ENCODE measurements at places on chromosomes 5 and 9.

DNA sequence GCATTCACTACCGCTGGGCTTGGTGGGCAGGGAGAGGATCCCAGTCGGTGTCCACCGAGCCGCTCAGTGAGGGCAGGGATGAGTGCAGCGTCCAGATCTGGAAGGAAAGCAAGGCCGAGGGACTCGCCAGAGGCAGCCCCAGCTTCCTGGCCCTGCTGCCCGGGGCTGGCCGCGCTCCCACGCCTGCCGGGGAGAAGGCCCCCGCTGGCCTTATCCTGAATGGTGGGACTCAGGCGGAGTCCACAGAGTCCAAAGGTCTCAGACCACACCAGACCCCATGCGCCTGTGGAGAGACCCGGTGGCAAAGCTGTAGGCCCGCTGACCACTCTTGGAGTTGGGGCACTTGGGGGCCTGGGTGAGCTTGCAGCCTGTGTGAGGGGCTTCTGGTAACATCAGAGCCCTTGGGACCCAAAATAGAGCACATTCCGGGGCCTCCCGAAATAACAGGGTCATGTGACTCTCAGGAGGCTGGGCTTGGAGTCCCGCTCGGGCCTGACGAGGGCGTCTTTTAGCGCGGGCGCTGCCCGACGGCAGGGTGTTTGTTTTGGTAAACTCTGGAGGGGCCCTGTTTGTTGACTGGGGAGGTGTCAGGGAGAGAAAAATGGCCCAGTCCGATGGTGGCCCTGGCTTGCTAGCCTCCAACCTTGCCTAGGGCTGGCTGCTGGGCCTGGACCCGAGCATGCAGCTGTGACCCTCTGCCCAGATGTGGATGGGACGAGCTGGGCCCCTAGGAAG lies 2.8 kb downstream of the RXRA start:
- no peak for DNase-seq

DNA sequence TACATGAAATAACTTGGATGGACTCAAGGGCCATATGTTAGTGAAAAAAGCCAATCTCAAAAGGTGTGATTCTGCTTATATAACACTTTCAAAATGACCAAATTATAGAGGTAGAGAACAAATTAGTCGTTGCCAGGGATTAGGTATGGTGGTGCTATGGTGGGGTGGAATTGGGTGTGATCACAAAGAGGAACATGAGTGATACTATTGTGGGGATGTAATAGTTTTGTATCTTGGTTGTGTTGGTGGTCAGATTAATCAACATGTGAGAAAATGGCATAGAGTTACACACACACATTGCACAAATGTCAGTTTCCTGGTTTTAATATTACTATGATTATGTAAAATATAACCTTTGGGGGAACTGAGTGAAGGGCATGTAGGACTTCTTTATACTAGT lies 31.9 kb downstream of the CAMK4 start:
- DNase-seq: no peak

DNA sequence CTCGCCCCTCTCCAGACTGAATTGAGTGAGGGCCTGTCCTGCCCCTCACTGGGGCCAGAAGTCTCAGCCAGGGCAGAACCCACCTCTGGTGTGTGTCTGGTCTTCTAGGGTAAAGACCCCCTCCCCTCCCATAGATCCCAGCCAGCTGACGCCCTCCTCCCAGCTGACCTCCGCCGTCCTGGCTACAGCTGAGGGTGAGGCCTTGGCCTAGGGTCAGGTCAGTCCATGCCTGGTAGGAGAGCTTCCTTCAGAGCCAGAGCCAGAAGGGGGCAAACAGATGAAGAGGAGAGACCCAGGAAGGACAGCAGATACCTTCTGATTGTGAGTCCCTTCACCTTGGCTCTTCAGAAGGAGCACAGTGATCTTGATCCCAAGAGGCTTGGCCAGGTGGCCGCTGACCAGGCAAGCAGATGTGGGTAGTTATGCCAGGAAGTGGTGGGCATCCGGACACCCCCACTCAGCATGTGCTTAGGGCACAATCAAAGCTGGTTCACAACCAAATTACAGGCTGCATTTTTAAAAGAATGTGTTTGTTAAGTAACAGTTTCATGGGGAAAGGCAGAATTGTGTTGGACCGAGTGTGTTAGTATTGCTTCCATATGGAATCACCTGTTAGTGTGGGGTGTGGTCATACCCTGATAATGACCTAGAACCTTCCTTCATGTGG lies 29.9 kb downstream of the JADE2 start:
- DNase-seq: no peak

- DNase-seq: no peak
Observed at GRCh38 chr5:152151113-152151512, 226.5 kb upstream of the GLRA1 start.

DNA sequence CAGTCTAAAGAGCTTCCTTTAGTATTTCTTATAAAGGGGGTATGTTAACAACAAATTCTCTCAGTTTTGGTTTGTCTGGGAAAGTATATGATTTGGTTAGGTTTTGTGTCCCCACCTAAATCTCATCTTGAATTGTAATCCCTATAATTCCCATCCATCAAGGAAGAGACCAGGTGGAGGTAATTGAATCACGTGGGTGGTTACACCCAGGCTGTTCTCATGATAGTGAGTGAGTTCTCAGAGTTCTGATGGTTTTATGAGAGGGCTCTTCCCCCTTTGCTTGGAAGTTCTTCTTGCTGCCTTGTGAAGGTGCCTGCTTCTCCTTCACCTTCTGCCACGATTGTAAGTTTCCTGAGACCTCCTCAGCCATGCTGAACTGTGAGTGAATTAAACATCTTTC lies 109.1 kb downstream of the MACIR start:
- no peak for DNase-seq

DNA sequence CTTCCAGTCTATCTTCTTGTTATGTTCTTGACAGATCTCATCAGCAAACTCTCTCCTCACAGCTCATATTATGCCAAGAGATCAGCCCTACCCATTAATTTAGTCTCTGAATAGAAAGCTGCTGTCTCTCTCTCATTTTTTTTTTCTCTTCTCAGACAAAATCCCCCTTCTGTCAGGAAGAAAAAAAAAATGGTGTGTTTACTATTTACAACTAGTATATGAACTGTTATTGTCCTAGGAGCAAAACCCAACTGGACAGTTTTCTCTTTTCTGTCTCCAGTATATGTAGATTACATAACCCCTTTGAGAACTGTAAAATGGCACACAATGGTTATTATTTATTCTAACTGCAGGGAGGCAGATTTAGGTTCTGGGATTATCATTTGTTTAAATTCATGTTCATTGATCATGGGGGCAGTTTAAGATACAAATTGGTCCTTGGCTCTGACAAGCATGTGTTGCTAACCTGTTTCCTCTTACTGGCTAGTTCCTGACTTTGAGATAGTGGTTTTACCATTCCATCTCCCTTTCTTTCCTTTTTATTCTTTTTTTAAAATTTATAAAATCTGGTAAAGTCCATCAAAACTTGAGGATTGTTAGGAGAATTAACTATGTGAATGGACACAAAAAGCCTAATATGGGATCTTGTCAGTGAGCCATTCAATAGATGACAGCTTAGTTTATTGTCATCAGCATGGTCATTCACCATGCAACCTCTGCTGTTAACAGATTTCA lies 210.0 kb upstream of the PAPPA start:
- DNase-seq: no peak

- DNase-seq: no peak
Observed at GRCh38 chr5:139655727-139656271, 7.7 kb downstream of the CXXC5 start.

- DNase-seq: no peak
Observed at GRCh38 chr9:3946840-3947587, 352.9 kb downstream of the GLIS3 start.

DNA sequence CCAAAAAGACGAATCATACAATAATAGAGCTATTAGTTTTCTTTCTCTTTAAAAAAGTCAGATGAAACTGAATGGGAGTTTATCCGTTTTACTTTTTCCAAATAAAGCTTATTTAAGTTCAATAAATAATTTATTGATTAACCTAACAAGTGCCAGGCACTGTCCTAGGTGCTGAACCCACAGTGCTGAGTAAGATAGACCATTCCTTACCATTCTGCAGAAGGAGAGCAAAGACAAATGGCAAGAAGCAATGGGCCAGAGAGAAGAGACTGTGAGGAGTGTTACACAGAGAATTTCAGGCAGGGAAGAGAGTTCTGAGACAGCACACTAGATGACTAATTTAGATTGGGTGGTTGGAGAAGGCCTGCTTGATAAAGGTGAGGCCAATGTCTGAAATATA lies 127.2 kb downstream of the AUH start:
- no peak for DNase-seq

GRCh38 chr5:125928663-125929062 lies 494.5 kb upstream of the GRAMD2B start:
- DNase-seq: no peak

- no peak for DNase-seq
Observed at GRCh38 chr9:16294133-16294770, 576.2 kb downstream of the BNC2 start.

GRCh38 chr5:3836528-3836927 lies 240.9 kb downstream of the IRX1 start:
- no peak for DNase-seq

- DNase-seq: peak; percentile 80
Observed at GRCh38 chr9:100011062-100011681, 87.6 kb downstream of the ERP44 start.

DNA sequence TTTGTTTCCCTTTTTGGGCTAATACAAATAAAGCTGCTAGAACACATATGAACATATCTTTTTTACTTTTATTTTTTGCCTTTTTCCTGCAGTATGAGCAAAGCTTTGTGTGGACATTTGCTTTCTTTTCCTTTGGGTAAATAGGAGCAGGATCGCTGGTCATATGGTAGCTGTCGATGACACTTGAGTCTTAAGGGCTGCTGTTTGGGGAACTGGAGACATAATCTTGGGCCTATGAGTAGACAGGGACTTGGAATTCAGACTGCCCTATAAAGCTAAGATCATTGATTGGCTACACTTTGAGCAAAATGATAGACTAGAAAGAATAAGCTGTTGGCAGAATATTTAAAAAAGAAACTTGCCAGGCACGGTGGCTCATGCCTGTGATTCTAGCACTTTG lies 60.9 kb upstream of the ABL1 start:
- no peak for DNase-seq

DNA sequence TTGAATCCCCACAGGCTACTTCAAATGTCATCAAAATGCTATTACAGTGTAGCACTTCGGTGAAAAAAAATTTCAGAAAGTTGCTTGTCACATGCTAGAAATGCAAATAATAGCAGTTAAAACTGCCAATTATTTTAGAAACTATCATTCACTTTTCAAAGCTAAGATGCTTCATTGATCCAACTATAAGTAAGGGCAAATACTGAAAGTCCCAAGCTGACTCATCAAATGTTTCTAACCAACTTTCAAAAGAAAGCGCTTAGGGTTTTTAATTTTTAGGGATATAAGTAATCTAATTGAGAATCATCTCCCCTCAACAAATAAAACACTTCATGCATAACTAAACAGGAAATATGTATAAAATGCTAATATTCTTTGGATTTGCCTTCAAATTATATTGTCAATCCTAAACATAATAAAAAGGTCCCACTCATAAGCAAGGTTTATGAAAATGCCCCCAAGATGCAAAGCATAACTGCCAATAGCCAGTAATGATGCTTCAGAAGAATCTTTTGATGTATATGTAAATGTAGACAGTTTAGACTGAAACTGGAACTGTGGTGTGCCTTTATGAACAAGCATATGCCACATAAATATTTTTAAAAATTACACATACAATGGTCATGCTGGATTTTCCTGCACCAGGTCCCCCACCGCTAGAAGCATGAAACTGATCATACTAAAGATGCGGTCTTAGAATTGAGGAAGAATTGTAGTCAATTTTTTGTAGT lies 12.2 kb downstream of the ACTL7A start:
- no peak for DNase-seq

DNA sequence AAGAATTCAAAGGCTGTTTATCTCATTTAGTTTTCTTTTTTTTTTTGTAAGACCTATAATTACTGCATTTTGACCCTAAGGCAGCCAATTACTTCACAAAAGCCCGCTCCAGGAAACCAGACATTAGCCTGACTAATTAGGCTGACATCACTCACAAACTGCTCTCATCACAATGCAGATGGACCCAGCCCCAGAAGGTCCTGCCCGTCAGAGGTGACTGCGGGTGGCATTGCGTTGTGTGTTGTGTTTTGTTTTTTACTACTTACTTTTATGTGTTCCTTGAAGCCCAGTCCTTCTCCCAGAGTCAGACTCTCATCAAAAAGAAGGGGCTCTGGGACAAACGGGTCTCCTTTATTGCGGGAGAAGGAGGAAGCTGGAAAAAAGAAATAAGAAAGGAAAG lies 172.2 kb downstream of the HSD17B3 start:
- DNase-seq: no peak

GRCh38 chr5:176352116-176352878 lies 9.3 kb downstream of the KIAA1191 start:
- DNase-seq: no peak

GRCh38 chr9:21833090-21833801 lies 30.8 kb downstream of the MTAP start:
- no peak for DNase-seq

DNA sequence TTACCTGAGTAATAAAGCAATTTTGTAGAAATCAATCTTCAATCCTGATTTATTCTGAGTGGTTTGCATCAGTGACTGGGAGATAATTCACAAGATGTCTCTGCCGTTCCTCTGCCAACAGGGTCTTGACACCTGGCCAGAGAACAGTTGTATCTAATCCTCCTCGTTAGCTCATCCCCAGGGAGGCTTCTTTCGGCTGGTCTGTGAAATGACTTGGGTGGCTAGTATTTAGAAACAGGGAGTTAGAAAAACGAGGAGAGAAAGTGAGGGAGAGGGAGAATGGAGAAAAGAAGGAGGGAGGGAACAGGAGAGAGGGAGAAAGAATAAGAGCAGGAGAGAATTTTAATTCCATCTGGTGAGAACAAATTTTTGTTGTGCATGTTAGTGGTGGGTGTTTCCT lies 600.2 kb upstream of the TLE4 start:
- no peak for DNase-seq

DNA sequence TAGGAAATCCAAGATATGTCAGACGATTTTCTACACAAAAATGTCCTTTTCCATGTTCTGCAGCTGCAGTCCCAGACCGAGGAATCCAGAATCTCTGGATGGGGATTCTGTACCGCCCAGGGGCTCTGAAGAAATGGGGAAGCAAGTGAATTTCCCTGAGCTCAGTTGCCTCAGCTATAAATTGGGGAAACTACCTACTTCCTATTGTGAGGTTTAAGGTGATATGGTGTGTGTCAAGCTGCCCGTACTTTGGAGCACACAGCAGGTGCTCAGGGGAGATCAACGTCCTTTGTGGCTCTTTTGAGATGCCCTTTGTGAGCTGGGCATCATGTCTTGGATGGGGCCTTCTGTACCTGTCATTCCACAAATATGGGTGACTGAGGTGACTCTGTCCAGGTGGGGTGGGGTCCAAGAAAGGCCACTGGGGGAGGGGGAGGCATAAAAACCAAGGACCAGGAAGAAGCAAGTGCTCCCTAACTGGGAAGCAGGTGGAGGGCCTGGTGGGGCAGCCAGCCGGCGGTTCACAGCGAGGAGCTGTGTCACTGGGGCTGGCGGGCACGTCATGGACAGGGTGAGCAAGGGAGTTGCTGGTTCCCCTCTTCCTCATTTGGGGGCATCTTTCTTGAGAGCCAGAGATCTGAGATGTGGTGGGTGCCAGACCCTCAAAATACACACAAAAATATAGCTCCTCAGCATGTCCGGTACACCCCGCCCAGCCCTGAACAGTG lies 116.0 kb downstream of the CRB2 start:
- DNase-seq: no peak

- DNase-seq: no peak
Observed at GRCh38 chr5:139910036-139910435, 114.4 kb downstream of the PSD2 start.

All from AML-193 (cell line).